NCI-H1436 (cell line): ENCODE measurements at places on chromosomes 5 and 9.

- no peak for DNase-seq
Observed at GRCh38 chr5:62263401-62263800, 42.6 kb upstream of the KIF2A start.

DNA sequence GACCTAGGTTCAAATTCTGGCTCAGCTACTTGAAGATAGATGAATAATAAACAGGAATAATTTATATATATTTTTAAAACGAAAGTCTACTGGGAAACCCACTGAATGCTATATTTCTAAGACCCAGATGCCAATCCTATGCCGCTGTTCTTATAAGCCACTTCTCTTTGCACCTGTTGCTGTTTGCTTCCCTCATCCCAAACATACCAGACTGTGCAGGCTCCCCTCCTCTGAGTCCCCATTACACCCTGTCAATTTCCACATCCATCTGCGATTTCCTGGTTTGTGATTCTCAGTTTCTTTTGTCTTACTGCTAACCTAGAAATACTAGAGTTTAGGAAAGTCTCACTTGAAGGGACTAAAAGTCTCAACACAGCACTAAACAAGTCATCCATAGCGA, 92.8 kb upstream of the CAST start:
- DNase-seq = no peak

- no peak for DNase-seq
Observed at GRCh38 chr5:60545551-60545950, 154.4 kb downstream of the DEPDC1B start.

DNA sequence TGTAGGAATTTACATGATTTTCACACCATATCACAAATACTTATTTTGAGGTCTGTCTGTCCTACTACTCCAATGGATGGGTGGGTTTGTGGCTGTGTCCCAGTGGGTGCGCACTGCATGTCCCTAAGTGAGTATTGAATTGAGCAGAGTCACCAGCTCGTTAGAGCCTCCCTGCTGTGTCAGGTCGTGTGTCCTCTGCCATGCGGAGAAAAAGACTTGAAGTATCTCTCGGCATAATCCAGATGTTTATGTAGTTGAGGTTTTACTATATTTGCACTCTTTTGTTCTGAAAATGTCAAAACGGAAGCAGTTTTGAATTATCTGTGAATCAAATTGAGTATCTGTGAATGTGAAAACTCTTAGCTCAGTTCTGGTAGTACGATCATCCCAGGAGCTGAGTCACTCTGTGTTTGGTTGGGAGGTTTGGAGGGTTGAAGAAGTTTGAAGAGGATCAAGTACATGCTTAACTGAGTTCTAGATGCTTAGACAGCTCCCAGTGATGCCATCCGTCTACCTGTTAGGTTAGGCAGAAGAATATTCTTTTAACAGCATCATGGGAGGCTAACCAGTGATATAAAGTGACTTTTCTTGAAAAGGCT, 194.2 kb downstream of the TENT4A start:
- DNase-seq = no peak

DNA sequence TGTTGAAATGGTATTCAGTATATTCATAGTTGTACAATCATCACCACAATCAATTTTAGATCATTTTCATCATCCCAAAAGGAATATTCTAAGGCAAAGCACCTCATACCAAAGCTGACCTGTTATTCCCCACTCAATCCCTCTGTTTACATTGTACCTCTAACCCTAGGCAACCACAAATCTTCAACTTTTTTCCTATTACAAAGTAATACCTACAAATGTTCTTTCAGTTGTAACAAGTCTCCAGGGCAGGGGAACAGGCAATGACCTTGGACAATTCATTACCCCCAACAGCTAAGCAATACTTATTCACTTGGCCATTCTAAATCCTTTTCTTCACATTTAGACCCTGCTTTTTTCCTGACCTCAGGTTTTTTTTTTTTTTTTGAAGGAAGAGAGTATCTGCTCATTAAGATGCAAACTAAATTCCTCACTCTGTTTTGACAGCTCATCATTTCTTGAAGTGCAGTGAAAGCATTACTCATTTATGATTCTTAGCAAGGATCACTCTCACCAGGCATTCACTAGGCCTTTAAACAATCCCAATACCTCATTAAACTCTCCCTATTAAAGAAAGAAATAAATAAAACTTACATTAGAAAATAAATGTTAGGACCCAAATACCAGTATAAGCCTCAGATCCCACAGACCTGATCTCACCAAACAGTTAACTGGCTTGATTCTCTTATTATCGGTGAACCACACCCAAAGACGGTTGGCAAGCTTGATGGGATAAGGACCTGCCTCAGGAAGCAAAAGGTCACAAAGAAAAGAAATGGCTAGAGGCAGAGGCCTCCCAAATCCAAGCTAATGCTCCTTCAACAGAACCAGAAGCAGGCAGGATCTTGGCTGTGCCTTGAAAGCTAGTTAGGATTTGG, 15.3 kb downstream of the MTMR12 start:
- no peak for DNase-seq

- DNase-seq = no peak
Observed at GRCh38 chr5:125394661-125395280, 648.3 kb upstream of the ZNF608 start.

- DNase-seq = no peak
Observed at GRCh38 chr5:83072966-83073365, 4.2 kb downstream of the TMEM167A start.

- no peak for DNase-seq
Observed at GRCh38 chr5:111774525-111774924, 17.5 kb upstream of the NREP start.

- DNase-seq = no peak
Observed at GRCh38 chr5:150608991-150609390, 31.5 kb upstream of the SYNPO start.

- DNase-seq = no peak
Observed at GRCh38 chr5:81639556-81639955, 111.3 kb downstream of the SSBP2 start.

- no peak for DNase-seq
Observed at GRCh38 chr9:107155244-107155817, 127.7 kb upstream of the RAD23B start.

DNA sequence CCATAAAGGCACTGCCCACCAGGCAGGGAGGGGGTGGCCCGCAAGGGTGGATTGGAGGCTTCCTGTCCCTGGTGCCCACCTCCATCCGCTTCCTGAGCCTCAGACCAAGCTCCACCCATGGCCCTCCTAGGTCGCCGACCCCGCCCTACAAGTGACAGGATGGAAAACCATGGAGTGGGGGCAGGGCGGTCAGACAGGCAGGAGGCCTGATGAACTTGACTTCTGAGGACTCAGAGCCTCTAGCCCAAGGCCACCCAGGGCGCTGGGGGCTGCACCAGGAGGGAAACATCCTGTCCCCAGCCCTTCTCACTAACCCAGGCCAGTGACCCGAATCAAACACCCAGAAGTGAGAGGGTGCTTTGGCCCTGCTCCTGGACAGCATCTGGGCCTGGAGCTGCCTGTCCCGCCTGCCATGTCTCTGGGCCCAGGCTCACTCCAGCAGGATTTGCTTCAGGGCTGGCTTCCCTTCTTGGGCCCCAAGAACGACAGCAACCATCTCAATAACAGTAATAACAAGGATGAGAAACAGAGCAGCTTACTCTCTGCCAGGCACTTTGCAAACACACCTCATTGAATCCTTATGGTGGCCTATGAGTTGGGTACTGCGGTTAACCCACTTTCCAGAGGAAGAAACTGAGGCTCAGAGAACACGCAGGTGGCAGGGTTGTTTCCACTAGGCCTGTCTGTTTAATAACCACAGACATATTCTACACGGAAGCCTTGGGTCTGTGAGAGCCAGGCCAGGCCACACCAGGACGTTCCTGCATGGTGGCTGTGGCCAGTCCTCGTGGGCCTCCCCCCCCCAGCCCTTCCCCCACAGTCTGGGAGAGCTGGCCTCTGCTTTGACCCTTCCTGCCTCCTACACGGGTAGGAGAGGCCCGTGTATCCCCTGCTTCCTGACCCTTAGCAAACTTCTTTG, 4.4 kb upstream of the ST6GALNAC6 start:
- DNase-seq = no peak

DNA sequence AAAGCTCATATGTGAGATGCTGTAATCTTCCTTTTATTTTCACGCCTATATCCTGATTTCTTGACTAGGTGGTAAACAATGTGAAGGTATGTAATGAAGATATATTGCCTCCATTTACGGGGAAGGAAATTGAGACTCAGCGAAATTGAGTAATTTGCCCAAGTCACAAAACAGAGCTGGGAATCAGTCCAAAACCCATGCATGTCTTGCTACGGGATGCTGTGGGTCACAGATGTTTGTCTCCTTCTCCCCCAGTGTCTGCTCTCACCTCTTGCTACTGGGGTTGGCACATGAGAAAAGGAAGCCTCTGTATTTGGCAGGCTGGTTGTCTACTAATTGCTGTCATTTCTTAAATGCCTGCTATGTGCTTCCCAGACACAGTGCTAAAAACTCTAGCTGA, 53.7 kb upstream of the TEX48 start:
- no peak for DNase-seq

- no peak for DNase-seq
Observed at GRCh38 chr5:90575712-90576111, 17.1 kb downstream of the ADGRV1 start.

DNA sequence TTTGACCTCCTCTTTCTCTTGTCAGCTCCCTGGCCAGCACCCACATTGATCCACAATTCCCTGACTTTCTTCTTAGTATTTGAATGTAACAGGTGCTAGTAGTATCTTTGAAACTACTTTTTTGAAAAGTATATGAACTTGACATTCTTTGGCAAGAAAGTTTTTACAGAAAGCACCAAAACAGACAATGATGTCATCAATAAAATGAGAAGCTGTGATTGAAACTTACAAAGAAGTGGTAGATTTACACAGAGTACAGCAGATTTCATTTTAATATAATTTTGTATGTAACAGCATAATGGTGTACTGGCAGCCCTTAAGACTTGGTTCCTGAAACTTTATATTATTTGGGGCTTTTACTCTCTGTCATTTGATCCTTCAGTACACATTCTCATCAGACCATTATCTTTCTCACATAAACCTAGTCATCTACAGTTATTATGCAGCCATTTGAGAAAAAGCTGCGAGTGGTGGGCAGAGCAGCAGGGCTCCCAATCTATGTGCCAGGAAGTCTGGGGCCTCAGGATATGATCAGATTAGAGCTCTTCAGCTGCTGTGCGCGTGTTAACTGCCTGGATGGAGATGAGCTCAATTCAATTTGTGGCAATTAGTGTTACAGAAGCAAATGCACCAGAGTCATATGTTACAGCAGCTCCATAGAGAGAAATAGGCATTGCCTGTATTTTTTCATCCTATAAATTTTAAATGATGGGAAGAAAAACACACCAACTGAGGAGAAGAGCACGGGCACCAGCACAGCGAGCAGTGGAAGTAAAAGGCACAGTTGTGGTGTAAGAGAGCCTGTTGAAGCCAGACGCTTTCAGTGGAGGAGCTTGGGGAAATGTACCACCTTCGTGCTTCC, 126.1 kb downstream of the STARD4 start:
- peak; percentile 83 for DNase-seq

DNA sequence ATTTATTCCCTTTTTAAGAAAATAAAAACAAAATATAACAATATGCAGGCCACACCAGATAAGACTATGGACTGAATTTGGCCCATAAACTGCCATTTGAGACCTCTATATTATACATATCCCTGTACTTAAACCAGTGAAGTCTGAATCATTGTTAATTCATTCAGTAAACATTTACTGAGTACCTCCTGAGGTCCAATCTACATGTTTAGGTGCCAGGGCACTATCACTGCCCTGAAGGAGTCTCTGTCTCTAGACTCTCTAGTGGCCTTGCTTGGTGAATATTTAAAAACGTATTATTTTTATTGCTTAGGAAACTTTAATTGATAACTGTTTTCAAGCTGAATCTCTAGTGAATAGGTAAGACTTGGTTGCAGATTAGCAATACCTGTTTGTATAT, 74.7 kb upstream of the ELL2 start:
- DNase-seq = no peak

DNA sequence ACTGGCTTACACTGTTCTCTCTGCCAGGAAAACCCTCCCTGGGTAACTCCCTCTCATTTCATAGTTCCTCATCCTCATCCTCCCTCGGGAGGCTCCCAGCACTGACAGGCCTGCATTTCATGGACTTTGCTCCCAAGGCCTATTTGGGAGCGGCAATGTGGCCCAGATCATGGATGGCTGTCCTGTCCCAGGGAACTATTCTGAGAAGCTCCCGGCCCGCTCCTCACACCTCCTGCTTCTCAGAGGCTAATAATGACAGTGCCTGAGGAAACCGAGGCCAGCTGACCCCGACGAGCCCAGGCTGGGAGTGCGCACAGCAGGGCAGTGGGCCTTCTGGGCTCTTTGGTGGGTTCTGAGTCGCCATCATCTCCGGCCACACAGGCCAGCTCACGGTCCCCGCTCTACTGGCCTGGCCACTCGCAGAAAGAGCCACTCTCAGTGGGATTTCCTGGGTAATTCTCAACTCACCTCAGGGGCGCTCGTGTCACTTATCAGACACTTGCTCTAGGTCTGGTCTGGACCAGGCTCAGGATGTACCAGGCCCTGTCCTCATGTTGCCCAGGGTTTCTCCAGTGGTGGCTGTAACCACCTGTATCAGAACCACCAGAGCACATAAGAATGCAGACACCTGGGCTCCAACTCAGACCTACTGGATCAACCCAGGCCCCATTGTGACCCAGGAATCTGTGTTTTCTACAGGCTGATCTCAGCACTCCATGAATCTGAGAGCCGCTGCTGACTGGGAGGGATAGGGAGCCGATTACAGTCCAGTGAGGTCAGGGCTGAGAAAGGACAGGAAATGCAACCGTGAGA, 2.0 kb upstream of the DOLPP1 start:
- no peak for DNase-seq

DNA sequence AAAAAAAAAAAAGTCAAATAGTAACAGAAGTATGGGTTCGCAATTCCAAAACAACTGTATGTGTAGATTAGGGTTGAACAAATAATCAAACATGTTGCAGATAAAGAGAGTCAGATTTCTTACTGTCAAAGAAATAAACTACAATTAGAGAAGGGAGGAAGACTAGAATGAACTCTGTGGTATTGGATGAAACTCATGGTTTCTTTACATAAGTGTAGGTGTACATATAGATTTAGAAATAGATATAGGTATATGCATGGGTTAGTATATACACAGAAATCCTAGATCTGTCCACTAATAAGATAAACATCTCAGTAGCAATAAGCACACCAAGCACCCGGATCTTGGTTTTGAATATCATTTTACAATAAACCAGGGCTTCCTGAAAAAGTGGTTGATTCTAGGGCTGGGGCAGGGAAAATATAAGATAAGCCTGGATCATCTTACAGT, 21.3 kb downstream of the DTWD2 start:
- DNase-seq = no peak

GRCh38 chr9:111034170-111034897, 3.9 kb downstream of the LPAR1 start:
- no peak for DNase-seq
